GM20000 (cell line): ENCODE measurements at places on chromosomes 3 and 15.

- no peak for DNase-seq
These were observed 62.8 kb downstream of the POLR2M start for GRCh38 chr15:57769266-57769665.

DNA sequence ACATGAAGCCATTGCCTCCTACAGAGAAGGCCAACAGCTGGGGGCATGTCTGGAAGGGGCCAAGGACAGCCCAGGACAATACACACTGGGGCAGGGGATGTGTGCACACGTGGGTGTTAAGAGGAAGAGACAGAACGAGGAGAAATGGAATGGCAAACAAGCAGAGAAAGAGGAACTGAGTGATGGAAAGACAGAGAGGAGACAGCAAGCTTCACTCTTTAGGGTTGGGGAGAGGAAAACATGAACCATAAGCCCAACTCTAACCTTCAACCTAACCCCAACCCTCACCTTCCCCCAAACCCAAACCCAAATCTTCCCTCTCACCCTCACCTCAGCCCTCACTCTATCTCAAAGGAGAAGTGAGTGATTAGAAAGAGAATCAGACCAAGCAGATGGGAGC, 11.9 kb upstream of the PARL start:
- DNase-seq: no peak

- no peak for DNase-seq
These were observed 75.5 kb downstream of the SPATA16 start for GRCh38 chr3:173065543-173065981.

GRCh38 chr3:41200669-41201021, 1.3 kb downstream of the CTNNB1 start:
- DNase-seq: peak; percentile 28

- DNase-seq: no peak
These were observed 858.9 kb upstream of the CFAP20DC start for GRCh38 chr3:59908701-59909100.

GRCh38 chr15:45618813-45619212, 16.0 kb upstream of the SQOR start:
- no peak for DNase-seq

DNA sequence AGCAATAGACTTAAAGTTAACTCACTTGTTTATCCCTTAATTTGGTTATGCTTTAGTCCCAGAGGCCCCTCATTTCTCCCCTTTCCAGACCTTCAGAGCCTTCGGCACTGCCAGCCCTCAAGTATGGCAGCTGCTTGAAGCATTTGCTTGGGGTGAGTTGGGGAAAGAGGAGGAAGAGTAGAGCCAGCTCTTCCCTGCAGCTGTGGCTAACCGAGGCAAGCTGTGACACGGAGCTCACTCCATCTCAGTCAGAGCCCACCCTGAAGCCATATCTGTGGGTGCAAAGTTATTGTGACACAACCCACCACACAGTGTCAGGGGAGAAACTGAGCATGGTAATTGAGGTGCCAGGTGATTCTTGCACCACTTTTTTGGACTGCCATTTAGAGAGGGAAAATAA, 66.1 kb downstream of the FILIP1L start:
- DNase-seq: no peak

- DNase-seq: no peak
These were observed 20.8 kb downstream of the NBEAL2 start for GRCh38 chr3:47000198-47000815.

GRCh38 chr15:77335298-77335697, 84.6 kb downstream of the PEAK1 start:
- DNase-seq: no peak

- no peak for DNase-seq
These were observed 63.8 kb downstream of the LPP start for GRCh38 chr3:188217726-188218125.

DNA sequence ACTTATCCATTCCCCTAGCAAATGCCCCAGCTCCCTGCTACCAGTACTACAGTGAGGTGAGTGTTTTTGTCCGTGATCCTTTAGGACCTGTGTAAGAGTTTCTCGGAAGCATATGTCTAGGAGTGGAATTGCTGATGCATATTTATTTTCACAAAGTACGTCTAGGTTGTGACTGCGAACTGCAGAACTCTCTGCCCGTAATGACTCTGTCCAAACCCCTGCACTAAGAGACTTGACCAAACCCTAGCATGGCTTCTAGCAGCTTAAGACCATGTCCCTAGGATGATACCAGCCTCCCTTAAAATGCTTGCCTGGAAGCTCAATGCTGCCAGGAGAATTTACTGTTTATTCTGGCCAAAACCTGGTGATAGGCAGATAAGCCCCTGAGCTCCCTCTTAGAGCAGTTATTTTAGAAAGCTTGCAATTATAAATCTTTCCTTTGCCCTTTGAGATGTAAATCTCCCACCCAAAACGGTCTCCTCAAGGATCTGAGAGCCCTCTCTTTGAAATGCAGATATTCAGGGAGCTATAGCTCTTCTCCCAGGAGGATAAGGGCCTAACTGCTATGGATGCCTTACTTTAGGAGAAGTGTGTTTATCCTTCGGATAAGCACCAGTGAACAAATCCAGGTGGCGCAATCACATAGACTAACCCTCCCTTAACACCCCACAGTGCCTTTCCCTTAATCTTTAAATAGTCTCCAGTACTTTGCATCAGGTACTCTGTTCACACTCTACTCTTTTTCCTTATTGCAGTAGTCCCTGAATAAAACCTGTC, 14.7 kb upstream of the CA12 start:
- no peak for DNase-seq

GRCh38 chr15:68318008-68318835, 40.7 kb downstream of the FEM1B start:
- DNase-seq: no peak

- no peak for DNase-seq
These were observed 36.7 kb upstream of the PLCL2 start for GRCh38 chr3:16848007-16848406.

GRCh38 chr3:126446791-126447190, 28.9 kb downstream of the ZXDC start:
- DNase-seq: no peak

DNA sequence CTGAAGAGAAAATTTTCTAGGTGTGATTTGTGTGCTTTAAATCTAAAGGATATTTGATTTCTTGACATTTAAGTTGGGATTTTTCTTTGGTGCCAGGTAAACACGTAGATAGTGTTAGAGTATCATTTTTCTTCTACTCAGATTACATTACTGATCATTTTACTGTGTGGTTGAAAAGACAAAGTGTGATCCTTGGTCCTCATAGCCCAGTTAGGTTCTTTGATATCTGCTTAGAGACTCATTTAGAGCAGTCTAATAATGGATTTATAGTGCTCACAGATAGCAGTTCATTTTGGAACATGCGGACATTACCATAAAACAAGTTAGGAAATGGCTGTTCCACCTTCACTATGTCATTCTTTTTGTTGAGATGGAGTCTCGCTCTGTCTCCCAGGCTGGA, 12.4 kb downstream of the ARL8B start:
- no peak for DNase-seq

- no peak for DNase-seq
These were observed 11.1 kb upstream of the MFN1 start for GRCh38 chr3:179336345-179336929.

GRCh38 chr15:79032656-79033055, 57.9 kb downstream of the RASGRF1 start:
- DNase-seq: no peak

DNA sequence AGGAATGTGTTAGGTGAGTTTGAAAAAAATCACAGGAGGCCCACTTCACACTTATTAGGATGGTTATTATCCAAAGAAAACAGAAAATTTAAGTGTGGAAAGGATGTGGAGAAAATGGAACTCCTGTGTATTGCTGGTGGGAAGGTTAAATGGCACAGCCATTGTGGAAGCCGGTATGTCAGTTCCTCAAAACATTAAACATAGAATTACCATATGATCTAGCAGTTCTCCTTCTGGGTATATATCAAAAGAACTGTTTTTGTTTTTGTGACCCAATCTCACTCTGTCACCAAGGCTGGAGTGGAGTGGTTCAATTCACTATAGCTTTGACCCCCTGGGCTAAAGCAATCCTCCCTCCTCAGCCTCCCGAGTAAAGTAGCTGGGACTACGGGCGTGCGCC, 10.4 kb upstream of the ZFYVE19 start:
- no peak for DNase-seq

DNA sequence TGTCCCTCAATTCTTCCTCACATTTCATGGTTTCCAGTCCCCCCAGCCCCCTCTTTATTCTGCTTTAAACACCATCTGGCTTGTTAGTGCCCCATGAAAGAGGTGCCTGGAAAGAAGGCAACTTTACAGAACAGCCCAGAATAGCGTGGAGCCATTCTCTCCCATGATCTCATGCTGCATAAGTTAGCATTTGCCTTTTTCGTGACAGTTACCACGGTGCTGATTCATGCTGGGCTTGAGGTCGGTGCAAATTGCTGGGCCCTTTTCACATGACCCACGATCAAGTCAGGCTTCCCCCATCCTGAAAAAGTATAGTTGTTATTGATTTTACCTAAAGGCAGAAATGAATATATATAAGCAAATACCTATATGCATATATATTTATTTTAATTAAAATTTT, 29.6 kb downstream of the SQOR start:
- no peak for DNase-seq

- DNase-seq: no peak
These were observed 1.6 kb upstream of the P2RY13 start for GRCh38 chr3:151330899-151331298.

DNA sequence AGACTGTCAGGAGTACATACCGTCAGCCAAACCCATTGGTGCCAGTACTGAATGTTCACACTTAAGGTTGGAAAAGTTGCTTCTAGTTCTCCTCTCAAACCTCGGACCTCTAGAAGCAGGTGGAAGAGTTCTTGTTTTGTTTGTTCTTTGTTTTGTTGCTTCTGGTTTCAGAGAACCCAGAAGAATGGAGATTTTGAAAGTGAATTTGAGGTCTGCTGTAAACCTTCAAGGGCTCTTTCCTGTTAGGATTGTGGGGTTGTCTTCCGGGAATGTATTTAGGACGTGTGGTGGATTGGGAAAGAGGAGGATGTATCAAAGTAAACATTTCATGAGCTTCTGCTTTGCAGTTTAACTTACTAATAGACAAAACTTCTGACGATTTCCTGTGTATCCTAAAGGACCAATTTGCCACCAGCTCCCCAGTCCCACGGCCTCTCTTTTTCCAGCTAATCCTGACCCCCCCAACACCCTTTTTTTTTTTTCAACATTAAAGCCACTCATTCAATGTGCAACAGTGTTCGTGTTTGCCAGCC, 50.3 kb downstream of the FILIP1L start:
- DNase-seq: no peak

DNA sequence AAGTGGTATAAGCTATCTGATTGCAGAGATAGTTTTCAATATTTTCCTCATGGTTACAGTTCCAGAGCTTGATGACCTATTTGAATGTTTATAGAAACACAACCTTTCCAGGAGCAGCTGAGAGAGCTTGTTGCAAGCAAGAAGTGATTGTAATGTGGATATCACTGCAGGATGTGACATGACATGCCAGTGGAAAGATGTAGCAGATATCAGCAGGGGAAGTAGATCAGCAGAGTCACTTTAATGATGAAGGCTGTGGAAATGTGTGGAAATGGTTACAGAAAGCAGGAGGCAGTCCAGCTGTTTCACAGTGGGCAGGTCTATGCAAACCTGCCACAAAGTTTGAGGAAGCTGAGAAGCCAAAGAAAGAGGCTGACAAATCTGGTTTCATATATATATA, 21.0 kb downstream of the TMEM158 start:
- DNase-seq: no peak

- DNase-seq: no peak
These were observed 276.0 kb downstream of the SOX2 start for GRCh38 chr3:181987736-181988135.

- no peak for DNase-seq
These were observed 2.0 kb downstream of the DVL3 start for GRCh38 chr3:184157206-184157605.

DNA sequence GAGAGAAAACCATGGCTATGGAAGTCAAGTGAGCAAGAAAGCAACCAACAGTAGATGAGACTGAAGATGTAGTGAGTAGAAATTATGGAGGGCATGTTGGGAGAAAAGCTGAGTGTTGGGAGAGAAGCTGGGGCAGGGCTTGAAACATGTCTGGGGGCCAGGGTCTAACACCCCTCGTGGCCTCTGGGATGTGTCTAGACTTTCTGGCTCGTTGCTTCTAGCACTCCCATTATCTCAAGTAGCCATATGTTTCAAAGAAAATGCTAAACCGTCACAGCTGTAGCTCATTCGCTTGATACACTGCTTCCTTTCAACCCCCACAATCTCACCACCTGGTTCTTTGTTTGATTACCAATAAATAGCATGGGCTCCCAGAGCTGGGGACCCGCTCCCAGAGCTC, 83.8 kb upstream of the BCHE start:
- DNase-seq: no peak

DNA sequence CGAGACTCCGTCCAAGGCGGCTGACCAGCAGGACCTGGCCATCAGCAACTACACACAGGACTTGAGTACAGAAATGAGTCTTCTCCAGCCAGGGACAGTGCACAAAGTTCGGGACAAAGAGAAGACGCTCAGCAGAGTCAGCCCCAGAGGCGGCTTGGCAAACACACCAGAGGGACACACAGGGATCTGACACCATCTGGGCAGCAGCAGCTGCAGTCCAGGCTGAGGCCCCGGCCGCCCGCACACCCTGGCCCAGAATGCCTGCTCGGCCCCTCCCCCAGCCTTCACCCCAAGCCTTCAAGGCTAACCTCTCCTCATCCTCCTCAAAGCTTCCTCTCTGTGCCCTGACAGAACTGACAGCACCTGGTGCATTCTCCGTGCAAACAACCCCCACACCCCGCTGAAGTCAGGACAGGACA, 61.1 kb downstream of the XXYLT1 start:
- no peak for DNase-seq

DNA sequence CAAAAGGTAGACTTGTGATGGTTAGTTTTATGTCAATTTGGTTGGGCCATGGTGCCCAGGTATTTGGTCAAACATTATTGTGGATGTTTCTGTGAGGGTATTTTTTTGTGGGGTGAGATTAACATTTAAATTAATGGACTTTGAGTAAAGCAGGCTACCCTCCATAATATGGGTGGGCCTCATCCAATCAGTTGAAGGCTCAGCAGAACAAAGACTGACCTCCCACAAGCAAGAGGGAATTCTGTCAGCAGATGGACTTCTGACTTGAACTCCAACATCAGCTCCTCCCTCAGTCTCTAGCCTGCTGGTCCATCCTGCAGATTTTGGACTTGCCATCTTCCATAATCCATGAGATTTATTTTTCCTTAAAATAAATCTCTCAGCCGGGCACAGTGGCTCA, 55.6 kb upstream of the BNC1 start:
- no peak for DNase-seq

- DNase-seq: no peak
These were observed 31.2 kb downstream of the TGM4 start for GRCh38 chr3:44905446-44906157.

DNA sequence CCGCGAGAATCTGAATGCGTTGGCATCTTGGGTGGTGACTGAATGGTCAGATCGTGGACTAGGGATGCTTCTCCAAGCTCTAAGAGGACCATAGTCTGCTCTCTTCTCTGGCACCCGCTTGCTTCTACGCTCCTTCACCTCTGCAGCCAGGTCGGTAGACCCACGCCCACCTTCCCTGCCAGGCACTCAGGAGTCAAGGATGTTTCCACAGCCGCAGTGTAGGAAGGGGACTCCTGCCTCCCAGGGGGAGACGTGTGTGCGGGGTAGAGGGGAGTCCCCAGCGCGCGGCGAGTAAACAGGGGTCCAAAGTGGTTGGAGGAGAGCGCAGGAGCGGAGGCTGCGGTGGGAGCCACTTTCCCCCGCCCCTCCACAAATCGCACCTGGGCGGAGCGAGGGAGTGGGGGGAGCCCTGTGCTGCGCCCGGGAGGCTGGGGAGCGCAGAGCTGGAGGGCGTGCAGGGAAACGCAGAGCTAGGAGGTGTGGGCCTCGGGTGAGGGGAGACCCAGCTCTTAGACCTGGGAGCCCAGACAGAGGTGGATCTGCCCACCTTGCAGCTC, 1.7 kb downstream of the LRRC3B start:
- no peak for DNase-seq
